CD4-positive, alpha-beta T cell treated with Interleukin-15 for 4 hours (primary cell): ENCODE measurements at places on chromosomes 4 and X.

GRCh38 chr4:184313058-184313581 is 95.4 kb upstream of the ENPP6 start:
- DNase-seq = no peak

- no peak for DNase-seq
These were observed 17.3 kb upstream of the CCDC149 start for GRCh38 chr4:24930151-24930550.

DNA sequence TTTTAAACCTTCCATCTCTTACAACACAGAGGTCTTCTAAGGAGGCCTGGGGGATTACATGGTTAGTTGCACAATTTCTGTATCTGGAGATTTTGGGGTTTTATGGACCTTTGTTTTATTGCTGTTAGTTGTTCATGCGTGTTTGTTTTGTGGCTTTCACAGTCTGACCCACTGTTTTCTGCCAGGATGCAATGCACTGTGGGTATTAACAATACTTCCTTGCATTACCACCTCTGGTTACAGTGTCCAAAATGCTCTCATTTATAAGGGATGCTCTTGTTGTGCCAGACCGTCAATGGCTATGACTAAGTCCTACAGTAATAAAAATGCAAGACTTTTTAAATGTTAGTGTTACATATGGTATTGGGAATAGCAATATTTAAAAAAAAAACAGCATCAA is 730.2 kb downstream of the KCTD8 start:
- DNase-seq = no peak

DNA sequence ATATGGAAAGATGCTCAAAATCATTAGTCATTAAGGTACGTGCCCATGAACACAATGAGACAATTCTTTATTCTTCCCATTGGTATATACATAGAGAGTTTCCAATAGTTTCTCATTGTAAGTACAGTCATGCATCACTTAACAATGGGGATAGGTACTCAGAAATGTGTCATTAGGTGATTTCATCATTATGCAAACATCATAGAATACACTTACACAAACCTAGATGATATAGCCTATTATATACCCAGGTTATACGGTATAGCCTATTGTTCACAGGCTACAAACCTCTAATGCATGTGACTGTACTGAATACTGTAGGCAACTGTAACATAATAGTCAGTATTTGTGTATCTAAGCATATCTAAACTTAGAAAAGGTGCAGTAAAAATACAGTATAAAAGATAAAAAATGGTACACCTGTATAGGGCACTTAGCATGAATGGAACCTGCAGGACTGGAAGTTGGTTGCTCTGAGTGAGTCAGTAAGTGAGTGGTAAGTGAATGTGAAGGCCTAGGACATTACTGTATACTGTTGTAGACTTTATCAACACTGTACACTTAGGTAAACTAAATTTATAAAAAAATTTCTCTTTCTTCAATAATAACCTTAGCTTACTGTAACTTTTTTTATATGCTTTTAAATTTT is 49.6 kb downstream of the KLHL13 start:
- DNase-seq = no peak

DNA sequence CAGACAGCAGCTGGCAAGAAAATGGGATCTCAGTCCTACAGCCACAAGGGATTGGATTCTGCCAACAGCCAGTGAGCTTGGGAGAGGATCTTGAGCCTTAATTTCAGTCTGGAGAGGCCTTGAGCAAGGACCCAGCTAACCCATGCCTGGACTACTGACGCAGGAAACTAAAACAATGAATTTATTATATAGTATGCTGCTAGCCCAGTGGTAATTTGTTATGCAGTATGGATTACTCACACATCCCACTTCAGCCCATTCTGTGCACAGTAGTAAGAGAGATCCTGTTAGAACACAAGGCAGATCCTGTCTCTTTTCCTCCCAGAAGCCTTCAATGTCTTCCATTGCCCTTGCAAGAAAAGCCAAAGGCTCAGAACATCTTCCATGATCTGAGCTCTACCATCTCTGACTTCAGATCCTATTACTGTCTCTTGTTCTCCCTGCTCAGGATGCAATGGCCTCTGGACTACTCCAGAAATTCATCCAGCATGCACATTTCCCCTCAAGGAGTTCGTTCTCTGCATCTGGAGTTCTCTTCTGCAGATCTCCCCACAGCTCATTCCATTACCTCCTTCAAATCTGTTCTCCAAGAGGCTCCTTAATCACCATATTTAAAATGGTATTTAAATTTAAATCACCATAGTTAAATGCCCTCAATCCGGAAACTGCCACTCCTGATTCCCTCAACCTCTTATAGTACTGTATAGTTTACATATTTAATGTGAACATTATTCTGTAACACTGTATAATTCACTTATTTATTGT is 27.6 kb downstream of the SMIM20 start:
- no peak for DNase-seq

DNA sequence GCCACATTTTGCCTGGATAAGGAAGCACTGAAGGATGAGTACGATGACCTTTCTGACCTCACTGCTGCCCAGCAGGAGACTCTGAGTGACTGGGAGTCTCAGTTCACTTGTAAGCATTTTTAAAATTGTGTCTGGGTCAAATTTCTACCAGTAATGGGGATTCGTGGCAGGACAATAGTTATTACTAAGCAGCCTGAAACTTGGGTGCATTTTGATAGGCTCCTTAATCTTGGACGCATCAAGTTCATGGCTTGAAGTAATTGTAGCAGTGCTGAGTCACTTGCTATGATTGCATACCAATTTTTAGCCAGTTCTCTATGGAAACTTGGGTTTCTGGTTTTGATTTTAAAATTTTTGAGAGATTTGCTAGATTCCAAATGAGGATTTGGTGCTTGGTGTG is 4.3 kb downstream of the PGRMC1 start:
- DNase-seq = no peak

DNA sequence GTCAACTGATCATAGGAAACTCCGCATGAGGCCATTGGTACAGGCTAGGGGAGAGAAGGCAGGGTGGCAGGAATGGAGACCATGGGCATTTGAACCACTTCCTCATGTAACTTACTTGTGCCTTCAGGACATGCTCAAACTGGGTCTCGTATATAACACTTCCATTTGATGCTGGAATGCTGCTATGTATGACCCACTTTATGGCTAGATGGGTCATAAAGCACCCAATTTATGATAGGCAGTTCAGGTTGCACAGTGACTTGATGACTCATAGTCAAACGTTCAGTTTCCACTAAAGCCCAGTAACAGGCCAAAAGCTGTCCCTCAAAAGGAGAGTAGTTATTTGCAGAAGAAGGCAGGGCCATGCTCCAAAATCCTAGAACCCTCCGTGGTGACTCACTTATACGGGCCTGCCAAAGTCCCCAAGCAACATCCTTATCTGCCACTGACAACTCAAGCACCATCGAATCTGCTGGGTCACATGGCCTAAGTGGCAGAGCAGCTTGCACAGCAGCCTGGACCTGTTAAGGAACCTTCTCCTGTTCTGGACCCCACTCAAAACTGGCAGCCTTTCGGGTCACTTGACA is 236.4 kb downstream of the ZC4H2 start:
- no peak for DNase-seq

GRCh38 chr4:5883916-5884315 is 9.0 kb downstream of the CRMP1 start:
- DNase-seq = no peak

GRCh38 chrX:80216086-80216485 is 201.5 kb downstream of the TBX22 start:
- no peak for DNase-seq

DNA sequence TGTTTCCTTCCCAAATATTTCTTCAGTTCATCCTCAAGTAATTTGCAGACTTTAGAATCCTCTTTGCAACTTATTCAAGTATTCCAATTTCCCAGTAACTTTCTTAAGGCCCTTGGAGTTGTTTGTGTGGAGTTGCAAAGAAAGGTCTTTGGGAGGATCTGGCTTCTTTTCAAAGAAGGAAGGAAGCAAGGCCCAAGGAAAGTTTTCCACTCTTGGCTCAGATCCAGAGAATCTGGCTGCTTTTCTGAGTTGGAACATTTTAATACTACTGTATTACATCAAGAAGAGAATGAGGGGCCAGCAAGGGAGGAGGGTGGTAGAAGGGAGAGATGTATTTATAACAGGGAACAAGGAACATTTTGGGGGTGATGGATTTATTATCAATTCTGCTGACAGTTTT is 10.5 kb downstream of the CDX4 start:
- DNase-seq = no peak

- no peak for DNase-seq
These were observed 733.3 kb downstream of the RPA4 start for GRCh38 chrX:97616883-97617530.

GRCh38 chrX:41288641-41289040 is 45.3 kb upstream of the DDX3X start:
- no peak for DNase-seq

DNA sequence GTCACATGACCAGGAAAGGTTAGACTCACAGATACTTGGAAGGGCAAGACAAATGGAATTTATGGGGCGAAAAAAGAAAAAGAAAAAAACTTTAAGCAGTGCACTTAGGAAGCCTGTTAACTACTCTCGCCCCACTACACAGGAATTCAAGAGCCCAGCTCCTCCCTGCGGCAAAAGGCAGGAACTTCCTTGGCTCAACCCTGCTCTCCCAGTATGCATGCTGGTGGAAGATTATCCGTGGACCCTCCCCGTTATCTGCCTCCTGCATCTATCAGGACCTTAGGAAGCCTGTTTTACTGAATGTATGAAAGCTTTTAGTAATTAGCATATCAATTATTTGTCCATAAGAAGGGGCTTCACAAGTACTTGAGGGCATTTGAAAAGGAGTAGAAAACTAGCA is 40.1 kb upstream of the RPA4 start:
- no peak for DNase-seq

DNA sequence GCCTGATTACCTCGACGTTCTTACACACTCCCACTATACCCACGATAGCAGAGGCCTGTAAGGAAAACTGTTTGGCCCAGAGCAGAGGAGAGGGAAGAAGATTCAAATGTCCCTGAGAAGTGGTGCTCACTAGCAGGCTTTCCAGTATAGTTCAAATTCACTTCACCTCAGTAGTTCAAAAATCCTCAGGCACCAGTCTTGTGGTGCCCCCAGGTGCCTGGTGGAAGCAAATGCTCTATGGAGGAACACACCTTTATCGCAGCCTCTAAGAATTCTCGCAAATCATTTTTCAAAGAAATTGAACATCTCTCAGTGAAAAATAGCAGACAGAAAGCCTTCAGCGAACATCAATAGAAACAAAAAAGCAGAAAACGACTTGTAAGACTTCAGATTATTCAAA is 12.2 kb upstream of the MTMR1 start:
- DNase-seq = no peak

DNA sequence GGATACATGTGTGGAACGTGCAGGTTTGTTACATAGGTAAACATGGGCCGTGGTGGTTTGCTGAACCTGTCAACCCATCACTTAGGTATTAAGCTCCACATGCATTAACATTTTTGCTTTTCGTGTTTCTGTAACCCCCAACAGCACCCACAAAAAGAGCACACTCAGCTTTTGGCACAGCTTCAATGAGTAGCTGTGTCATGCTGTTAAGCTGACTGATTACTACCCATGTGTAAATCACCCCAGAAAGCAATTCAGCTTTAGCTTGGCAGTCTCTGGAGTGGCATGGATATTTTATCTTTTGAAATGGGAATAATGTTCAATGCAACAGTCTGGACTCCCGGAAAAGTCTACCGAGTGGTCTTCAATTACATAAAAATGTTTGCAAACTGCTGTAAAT is 734.3 kb downstream of the STIM2 start:
- DNase-seq = no peak

- DNase-seq = no peak
These were observed 48.0 kb downstream of the KLHL34 start for GRCh38 chrX:21610168-21610567.

DNA sequence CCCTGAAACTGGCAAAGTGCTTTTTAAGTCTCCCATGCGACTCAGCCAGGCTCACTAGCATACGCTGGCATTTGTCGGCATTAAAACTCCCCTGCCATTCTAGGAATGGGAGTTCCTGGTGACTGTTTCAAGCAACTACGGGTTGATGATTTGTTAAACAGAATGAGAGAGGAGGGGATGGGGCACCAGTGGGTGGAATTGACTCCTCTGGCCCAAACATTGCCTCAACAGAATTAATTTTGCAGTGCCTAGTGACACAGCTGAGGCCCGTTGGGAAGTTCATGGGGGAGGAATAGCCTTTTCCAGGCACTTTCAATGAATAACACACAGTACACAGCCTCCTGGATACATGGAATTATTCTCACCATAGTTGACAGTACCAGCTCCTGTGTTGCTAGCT is 30.1 kb downstream of the NEUROG2 start:
- DNase-seq = no peak

DNA sequence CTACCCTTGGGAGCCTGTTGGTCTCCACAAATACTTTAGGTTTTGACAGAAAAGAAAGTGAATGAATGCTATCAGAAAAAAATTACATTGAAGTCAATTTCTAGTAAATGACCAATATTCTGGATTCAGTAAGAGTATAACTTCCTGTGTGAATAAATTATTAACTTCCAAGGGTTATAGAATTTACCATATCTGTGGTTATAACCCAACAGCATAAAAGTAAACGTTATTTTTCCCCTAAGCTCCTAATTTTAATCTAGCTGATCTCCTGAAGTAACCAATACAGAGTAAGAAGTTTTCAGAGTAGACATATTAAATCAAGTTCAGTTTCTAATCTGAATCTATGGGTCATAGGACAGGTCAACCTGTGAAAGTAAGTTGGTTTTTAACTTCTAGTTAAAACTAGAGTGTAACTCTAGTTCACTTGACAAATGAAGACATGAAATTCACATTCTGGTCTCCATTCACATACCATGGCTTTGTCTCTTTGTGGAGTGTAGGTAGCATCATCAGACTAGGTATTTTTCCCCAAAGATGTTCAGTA is 22.8 kb downstream of the DTHD1 start:
- no peak for DNase-seq

- DNase-seq = no peak
These were observed 253.4 kb downstream of the EPHA5 start for GRCh38 chr4:65416891-65417290.

- no peak for DNase-seq
These were observed 20.2 kb downstream of the CLIC2 start for GRCh38 chrX:155314260-155314659.

GRCh38 chrX:111410590-111411078 is 1.4 kb downstream of the DCX start:
- no peak for DNase-seq

- DNase-seq = no peak
These were observed 207.7 kb downstream of the STIM2 start for GRCh38 chr4:27068151-27068867.

GRCh38 chr4:79308971-79309370 is 16.9 kb downstream of the NAA11 start:
- no peak for DNase-seq

DNA sequence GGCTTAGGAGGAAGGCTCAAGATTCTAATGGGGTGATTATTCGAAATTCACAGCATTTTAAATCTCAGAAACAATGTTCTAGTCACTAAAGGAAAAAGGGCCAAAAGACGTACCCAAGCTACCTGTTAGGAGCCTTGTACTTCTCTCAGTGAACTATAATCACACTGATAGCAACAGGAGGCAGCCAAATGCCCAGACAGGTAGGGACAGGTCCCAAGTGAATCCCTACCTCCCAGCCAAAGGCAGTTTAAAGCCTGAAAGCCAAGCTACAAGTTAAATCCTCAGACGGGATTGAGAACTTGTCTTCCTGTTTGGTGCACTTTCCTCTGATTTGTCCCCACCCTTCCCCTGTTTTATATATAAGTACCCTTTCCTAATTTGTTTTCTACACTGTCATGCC is 24.3 kb upstream of the HHIP start:
- DNase-seq = no peak
